WTC11 (cell line): ENCODE measurements at places on chromosomes 13 and 19. TPM values are rescaled to one million over a fixed set of nuclear protein-coding genes. Genes with fewer than 3 reads are reported as not detected.

PSG6 gene
- total RNA-seq, result not detected in 3 replicates

DNA sequence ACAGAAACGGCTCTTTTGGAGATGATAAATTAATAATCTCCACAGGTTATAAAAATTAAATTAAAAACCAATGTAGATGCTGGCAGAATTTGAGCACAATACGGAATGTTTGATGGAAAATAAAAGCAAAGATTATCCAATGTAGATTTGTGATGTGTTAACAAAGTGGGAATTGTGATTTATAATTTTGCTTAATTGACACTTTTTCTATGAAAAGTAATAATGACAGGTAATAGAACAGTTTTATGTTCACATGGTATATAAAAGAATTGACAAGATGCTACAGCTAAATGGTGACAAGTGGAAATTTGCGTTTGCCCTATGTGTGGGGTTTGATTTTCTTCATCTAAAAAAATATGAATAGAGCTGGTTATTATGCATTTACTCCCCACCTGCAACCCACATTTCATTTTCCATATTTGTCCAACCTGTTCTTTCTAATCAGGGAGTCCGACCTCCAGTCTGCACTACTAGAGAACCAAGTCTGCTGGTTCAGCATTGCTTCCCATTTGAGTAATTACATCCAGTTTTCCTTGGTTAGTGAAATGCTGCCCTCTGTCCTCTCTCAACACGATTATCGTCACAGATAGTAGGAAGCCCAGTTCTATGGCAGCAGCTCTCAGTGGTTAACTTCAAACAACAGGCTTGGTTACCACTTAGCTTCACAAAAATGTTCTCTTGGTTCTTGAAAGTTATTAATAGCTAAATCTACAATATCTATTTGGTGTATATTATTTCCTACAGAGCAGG lies 61.4 kb upstream of the SLITRK1 start:
- no peak for DNase-seq

PCDH17 gene
- 0.85 to 1.1 TPM (median 0.89 TPM) in 3 replicates for total RNA-seq

- DNase-seq, result no peak
These were observed 260.4 kb downstream of the NALCN start for GRCh38 chr13:101155920-101156319.

RAB3A gene
- total RNA-seq, result 12.2 to 14.7 TPM (median 14.6 TPM) in 3 replicates

DNA sequence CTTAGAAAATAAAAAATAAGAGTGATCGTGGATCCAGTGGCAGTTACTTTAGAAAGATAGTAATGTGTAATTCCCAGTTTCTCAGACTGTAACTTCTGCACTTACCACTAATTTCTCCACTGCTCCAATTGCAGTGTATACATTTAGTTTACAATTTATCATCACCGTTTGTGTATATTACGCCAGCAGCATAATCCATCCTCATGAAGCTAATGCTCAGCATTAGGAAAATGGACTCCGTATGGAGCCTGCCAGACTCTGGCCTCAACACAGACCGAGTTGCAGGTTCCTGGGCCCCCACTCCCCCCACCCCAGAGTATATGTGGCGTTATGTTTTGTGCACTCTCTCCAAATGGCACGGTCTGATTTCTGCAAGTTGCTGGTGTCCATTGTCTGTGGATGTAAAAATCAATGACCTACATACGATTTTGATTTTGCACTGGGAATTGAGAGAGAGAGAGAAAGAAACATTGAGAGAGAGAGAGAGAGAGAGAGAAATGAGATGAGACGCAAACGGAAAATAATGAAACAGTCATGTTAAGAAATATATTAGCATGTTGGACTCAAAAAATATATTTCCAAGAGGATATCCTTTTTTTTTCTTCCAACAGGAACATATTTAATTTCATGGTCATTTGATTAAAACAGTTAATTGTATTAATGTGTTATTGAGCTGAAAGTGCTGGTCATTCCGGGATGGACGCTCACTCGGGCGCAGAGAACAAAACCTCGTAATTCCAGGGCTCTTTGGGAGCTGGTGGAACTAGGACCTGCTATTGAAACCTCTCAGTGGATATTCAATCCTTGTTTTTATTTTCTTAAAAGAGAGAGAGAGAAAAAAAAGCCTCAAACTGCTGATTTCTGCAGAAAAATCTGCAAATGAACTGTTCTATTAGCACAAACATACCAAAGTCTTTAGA lies 278.8 kb downstream of the TSHZ3 start:
- DNase-seq, result no peak

DNA sequence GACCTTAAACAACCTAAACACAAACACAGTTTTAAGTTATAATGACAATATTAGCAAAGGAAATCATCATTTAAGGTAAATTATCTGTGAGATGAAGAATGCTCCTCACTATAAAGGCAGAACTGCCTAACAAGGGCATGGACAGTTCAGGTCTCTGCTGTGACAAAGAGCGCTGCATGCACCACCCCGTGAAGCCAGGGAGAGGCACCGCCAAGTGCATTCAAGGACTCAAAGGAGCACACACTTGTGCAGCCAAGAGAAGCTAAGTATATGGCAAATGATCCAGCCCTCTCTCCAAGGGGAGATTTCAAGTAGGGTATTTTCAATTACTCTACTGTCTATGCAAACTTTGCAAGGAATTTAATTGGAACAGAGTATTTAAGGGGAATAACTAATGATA lies 126.0 kb downstream of the RAP2A start:
- DNase-seq, result no peak

- no peak for DNase-seq
These were observed 699.5 kb downstream of the PCDH9 start for GRCh38 chr13:66530686-66531085.

GRCh38 chr13:23845105-23845725 lies 44.0 kb downstream of the MIPEP start:
- DNase-seq, result no peak

GRCh38 chr19:54206831-54207177 lies 6.1 kb downstream of the RPS9 start:
- DNase-seq, result no peak

GRCh38 chr19:45177817-45178261 lies at the start of gene TRAPPC6A:
Gene TRAPPC6A, minus strand, starts transcription at chr19:45178237. Its CDS starts 19 bp downstream, at chr19:45178218.
- peak; percentile 36 for DNase-seq

GRCh38 chr13:76692346-76692745 lies 193.9 kb downstream of the KCTD12 start:
- DNase-seq, result no peak

DNA sequence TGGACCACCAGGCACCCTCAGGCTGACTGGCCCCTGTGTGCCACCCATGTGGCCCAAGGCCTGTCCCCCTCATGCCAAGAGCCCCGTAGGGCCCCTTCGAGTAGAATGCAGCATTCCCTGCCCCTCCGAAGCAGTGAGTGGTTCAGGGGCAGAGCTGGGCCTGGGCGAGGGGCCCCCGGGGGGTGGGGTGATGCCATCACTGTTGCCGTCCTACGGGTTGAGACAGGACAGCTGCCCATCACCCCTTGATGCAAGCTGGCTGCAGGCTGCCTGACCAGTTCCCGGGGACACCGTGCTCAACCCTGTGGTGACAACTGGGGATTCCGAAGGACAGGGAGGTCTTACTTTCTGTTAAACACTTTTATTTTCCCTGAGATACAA lies 4.7 kb downstream of the SBNO2 start:
- DNase-seq, result no peak

- DNase-seq, result no peak
These were observed 41.1 kb downstream of the ARHGAP35 start for GRCh38 chr19:46901701-46902401.

SUPT5H gene
- 109 to 135 TPM (median 110 TPM) in 3 replicates for total RNA-seq

DNA sequence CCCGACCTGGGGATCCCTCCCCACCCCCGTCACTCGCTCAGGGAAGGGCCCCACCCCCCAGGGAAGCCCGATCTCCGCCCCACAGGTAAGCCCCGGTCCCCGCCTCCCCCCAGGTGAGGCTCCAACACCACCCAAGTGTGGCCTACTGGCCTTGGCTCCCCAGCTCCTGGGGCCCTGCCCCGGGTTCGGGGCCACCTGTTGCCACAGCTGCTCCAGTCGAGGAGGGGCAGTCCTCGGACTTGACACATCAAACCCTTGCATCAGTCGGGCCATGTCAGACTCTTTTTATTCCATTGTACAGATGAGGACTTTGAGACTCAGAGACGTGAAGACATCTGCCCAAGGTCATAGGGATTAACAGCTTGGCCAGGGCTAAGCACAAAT lies 512 bp downstream of the CC2D1A start:
- no peak for DNase-seq
